ENCODE measurements at places on chromosomes 12 and 14.

DNA sequence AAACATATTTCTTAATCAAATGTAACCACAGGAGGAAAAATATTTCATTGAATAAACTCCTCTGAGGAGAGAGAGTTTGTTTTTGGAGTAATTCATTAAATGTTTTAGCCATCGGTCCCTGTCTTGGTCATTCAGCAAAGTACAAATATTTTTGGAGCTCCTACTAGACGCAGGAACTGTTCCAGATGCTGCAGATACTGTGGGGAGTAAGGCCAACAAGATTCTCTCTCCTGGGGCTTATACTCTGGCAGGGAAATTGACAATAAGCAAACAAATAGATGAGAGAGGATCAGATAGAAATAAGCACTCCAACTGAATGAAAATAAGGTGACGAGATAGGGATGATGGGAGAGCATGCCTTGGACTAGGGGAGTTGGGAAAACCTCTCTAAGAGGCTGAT is 264.1 kb downstream of the TTC8 start:
- DNase-seq: no peak

GRCh38 chr12:67426067-67426466 is 156.9 kb downstream of the CAND1 start:
- peak; percentile 27 for DNase-seq

DNA sequence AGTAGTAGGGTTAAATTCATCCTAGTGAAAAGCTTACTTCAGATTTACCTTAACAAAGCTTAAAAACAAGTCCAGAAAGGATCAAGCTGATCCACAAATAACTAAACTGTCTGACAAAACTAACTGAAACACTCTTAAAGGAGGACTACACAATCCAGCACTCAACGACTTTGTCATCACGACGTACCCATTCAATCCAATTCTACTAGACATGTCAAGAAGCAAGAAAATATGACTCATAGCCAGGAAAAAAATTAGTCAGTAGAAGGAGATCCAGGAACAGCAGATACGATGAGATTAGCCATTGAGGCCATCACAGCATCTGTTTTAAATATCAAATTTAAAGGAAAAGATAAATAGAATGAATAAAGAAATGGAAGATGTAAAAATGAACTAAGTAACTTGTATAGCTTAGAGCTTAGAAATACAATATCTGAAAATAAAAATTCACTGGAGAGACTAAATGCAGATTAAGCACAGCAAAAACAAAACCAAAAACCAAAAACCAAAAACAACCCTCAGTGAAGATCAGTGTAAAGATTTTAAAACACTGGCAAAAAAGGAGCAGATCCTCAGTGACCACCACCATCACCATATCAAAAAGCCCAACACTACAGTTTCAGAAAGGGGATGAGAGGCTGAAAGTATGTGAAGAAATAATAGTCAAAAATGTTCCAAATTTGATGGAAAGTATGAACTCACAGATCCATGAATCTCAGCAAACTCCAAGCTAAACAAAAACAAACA is 95.0 kb upstream of the CCND2 start:
- no peak for DNase-seq

DNA sequence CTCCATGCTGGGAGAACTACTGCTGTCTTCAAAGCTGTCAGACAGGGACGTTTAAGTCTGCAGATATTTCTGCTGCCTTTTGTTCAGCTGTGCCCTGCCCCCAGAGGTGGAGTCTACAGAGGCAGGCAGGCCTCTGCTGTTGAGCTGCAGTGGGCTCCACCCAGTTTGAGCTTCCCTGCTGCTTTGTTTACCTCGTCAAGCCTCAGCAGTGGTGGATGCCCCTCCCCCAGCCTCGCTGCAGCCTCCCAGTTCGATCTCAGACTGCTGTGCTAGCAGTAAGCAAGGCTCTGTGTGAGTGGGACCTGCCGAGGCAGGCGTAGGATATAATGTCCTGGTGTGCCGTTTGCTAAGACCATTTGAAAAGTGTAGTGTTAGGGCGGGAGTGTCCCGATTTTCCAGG is 31.4 kb upstream of the RFX4 start:
- no peak for DNase-seq

DNA sequence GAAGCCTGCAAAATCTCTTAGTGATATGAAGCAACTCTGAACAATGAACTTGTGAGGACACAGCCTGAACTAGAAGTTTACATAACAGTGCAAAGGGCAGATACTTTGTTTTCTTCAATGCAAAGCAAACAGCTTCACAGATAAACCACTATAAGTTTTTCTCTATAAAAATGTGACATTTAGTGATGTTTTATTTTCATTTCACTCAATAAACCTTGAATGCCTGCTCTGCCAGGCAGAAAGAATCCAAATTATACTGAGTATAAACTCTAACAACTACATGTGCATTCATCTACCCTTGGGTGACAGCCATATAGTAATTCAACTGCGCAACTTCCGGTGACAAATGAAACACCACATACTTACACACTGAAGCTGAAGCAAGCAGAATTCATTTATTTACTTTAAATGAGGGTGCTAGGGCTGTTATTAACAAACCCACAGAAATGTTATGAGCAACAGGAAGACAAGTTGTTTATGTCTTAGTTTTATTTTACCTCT is 10.3 kb downstream of the DCP1B start:
- DNase-seq: no peak

DNA sequence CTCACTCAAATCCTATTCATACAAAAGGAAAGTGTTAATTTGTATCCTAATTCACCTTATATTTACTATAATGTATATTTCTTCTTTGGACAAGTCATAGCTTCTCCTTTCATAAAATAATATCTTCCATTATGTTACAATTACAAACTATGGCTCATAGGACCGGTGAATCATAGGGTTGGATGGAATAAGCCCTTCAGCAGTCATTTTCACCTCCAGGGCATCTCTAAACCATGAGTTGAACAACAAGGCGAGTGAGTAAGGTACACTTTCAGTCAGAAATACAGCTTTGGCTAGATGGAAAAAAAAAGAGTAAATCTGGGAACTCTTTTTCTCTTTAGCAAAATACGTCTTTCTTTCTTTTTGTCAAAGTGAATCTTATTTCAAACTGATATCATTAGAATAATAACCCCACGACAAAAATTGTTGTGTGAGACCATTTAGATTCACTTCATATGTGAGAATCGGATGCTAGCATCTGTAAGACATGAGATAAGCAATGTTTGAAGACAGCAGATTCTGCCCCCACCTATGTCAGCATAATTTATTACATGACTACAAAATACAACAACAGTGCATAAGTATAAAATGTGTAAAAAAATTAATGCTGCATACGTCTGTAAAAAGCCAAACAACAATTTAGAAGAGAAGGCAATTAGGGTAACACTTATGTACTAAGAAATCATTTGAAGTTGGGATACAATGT is 184.4 kb upstream of the SLC38A2 start:
- DNase-seq: no peak

GRCh38 chr12:72234886-72235285 is 37.3 kb upstream of the TRHDE start:
- no peak for DNase-seq

DNA sequence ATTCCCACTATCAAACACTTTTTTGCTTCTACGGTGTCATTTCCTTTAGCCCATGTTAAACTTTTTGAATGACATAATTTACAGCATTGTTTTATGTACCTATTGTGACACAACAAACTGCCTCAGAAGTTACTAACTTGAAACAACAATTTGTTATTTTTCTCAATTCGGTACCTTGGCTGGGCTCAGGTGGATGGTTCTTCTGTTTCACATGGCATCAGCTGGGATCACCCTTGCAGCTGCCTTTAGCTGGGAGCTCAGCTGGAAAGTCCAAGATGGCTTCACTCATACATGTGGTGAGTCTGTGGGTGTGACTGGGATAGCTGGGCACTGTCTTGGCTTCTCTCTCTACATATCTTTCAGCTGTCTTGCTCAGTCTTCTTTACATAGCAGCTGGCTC is 156.0 kb downstream of the GXYLT1 start:
- DNase-seq: no peak

DNA sequence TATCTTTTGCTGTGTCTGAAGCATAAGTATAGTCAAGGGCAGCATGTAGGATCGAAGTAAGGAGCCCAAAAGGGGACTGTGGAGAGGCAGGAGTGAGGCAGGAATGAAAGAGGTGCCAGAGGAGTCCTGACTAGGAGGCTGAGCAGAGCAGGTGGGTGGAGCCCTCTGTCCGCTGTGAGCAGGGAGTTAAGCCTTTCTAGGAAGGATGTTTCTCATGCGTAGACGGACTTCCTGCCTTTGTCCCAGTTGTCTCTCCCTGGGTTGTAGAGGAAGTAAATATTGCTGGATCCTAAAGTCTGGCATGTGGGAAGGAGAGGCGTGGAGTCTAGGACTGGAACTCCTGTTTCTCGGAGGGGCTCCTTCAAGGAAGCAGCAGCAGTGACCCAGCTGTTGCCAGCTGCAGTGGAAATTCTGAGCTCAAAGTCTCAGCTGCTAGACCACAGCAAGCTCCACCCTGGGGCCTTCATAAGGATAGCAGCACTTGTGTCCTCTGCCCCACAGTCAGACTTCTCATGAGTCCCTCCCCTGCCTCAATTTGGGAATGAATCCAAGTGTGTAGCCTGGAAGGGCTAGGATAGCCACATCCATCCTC is 44.0 kb downstream of the RBMS2 start:
- DNase-seq: peak; percentile 5

- no peak for DNase-seq
These were observed 126.2 kb downstream of the CRADD start for GRCh38 chr12:93803424-93803807.

- no peak for DNase-seq
These were observed 37.4 kb upstream of the OVCH1 start for GRCh38 chr12:29534935-29535334.

DNA sequence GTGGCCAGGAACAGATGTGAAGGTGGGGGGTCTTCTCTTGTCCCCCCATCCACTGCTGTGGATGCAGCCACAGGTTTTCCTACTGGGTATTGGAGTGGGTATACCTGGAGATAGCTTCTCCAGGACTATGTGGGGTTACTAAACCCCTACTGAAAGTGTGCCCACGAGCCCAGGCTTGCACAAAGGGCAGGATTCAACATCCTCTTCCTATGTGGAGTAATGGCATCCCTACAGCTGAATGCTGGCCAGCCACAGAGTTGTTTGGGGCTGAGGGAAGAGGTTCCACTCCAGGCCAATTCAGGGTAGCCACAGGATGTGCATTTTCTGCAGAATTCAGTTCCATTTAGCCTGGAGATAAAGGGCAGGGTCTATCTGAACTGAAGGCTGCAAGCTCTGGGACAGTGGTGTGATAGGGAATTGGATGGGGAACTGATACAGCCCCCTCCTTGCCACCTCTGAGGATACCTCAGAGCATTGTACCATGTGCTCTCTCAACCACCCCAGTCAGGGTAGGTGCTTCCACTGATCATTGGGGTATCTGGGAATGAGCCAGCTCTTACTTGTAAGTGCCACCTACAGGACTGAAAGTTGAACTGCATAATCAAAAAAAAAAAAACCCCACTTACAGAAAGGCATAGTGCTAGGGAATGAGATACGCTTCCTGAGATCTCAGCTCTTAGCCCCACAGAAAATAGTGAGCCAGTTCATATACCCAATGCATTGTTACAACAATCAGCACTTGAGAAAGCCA is 187.1 kb downstream of the KITLG start:
- DNase-seq: no peak

DNA sequence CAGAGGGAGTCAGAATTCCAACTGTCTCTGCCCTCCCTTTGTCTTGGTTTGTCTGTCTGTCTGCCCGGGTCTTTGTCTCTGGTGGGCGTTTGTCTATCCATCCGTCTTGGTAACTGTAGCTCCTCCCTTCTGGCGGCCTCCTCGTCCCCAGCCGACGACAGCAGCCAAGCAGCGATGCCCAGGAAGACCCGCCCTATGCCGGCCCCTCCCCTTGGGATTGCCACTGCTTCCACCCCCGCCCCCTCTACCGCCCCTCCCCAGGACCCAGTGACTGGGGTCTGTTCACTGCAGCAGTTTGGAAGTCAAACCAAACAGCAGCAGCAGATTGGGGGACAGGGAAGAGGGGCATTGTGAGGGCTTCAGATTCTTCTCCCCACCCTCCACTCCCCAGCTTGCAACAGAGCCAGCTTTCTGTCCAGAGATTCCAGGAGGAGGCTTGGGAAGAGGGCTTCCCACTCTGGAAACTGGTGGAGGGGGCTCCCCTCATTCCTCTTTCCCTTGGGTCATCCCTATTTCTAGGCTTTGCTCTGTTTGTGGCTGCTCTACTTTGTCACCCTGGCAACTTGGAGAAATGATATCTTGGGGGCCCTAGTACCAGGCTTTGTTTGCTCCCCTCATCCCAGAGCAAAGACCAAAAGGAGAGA is 2.4 kb upstream of the RARG start:
- DNase-seq: peak; percentile 16

DNA sequence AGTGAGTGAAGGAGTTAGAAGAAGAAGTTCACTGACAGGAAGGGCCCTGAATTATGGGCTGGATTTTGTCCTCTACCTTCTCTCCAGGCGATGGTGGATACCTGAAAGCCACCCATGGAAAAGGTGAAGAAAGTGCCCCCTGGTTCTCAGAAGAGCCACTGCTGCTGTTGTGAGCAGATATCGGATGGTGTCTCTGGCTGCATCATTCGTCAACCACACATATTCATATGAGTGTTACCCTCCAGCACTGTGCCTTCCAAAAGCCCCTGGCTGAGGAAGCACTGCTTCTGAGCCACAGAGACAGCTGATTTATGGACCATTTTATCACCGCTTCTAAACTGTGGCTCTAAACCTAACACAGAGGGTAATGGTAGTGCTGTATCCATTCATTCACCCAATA is 2.0 kb upstream of the ACTN1 start:
- DNase-seq: no peak

GRCh38 chr14:68243450-68244010 is 424.0 kb downstream of the RAD51B start:
- peak; percentile 16 for DNase-seq

GRCh38 chr14:70415788-70416187 is 1.1 kb downstream of the SYNJ2BP start:
- DNase-seq: no peak

- no peak for DNase-seq
These were observed 40.3 kb downstream of the LEMD3 start for GRCh38 chr12:65209655-65210043.

GRCh38 chr14:101505236-101505970 is 55.9 kb upstream of the DIO3 start:
- DNase-seq: no peak

DNA sequence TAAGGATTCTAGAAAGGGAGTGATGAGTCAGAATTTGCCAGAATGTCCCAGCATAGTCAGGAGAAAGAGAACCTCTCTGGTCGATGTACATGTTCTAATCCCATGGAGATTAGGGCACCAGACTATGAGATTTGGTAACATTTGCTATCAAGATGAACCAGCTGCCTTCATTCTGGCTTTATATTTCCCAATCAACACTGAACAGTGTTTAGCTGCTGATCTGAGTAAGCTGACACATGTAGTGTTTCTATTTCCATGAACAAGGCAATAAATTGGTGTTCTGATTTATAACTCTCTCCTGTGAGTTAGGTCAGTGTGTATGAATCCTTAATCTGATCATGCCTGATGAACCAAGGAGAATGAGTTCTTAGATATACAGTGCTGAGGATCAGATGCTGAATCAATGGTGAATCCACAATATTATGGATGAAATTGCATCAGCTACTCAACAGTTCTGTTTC is 158.0 kb upstream of the AMIGO2 start:
- no peak for DNase-seq
